Activated naive CD4-positive, alpha-beta T cell treated with anti-CD3 and anti-CD28 coated beads, Interleukin-2, amount 50 U/mL, for 16 hours (primary cell): ENCODE measurements at places on chromosomes 1 and 21.

GRCh38 chr1:220426989-220427388 is 100.9 kb upstream of the MARK1 start:
- no peak for DNase-seq

- DNase-seq: no peak
These were observed 33.0 kb downstream of the ADAMTS1 start for GRCh38 chr21:26812173-26812572.

DNA sequence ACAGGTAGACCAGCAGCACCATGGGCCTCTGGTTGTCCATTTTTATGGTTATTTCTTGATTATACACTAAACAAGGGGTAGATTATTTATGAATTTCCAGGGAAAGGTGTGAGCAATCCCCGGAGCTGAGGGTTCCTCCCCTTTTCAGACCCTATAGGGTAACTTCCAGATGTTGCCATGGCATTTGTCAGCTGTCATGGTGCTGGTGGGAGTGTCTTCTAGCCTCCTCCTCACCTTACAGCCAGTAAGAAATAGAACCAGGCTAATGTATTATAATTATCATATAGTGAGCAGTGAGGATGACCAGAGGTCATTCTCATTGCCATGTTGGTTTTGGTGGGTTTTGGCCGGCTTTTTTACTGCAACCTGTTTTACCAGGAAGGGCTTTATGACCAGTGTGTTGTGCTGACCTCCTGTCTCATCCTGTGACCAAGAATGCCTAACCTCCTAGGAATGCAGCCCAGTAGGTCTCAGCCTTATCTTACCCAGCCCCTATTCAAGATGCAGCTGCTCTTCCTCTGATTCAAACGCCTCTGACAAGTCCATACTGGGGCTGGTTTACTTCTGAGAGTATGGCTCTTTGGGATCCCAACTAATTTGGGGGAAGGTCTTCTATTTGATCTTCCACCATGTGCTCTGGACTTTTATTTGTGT is 13.5 kb upstream of the TINAGL1 start:
- no peak for DNase-seq

DNA sequence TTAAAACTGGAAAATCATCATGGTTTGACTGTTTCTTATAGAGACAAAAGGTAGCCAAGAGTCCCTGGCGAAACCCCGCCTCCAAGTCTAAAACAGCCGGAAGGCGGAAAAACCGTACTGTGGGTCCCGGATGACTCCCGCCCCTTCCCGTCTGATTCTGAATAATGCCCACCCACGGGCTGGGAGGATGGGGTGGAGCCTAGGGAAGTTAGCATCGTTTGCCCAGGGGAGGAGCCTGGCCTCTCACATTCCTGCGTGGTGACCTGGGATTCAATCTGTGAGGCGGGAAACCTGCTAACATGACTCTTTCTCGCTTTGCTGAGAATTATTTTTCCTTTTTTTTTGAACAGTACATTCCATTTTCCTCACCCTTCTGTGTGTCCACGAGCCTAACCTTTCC is 124.9 kb downstream of the KCNK1 start:
- DNase-seq: no peak

- DNase-seq: no peak
These were observed 66.0 kb downstream of the GATAD2B start for GRCh38 chr1:153856763-153857162.

- no peak for DNase-seq
These were observed 922 bp downstream of the CPT2 start for GRCh38 chr1:53197291-53198200.

GRCh38 chr1:201883786-201884185 is 4.9 kb upstream of the SHISA4 start:
- DNase-seq: no peak

DNA sequence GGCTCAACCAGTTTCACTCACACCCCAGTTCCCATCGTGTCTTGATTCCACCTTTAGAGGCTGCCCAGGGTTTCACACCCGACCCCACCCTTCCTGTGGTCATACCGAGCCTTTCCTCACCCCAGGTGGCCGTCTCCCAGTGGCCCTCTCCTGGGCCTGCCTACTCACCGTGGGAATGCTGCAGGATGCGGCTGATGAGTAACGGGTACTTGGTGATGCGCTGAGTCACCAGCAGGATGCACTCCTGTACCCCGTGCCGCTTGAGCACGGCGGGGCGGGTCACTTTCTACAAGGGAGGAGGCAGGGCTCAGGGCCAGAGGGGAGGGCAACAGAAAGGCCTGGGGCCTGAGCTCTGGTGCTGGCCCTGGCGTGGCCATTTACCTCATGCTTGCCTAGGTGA is 16.4 kb downstream of the ARHGEF2 start:
- no peak for DNase-seq

GRCh38 chr1:62405247-62405646 is 31.6 kb upstream of the USP1 start:
- no peak for DNase-seq

DNA sequence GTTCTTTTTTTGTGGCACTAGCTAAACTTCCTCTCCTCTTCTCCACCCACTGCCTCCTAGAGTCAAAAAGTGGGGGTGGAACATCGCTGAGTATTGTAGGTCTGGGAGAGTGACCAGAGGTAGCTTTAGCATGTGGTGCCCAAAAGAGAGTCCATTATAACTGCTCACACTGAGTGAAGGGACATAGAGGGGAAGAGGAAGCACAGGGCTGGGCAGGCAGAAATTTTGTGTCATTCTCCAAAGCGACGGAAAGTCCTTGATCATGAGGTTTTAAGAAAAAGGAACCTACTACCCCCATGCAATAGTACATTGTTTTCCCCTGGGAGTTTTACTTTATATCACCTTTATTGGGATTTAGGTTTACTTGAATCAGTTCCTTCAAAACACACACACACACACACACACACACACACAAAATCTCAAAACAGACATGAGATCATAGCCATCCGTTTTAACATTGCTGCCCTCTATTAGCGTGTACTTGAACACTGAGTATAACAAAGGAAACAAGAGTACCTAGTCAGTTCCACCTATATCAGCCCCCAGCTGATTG is 4.1 kb downstream of the CD84 start:
- DNase-seq: no peak

DNA sequence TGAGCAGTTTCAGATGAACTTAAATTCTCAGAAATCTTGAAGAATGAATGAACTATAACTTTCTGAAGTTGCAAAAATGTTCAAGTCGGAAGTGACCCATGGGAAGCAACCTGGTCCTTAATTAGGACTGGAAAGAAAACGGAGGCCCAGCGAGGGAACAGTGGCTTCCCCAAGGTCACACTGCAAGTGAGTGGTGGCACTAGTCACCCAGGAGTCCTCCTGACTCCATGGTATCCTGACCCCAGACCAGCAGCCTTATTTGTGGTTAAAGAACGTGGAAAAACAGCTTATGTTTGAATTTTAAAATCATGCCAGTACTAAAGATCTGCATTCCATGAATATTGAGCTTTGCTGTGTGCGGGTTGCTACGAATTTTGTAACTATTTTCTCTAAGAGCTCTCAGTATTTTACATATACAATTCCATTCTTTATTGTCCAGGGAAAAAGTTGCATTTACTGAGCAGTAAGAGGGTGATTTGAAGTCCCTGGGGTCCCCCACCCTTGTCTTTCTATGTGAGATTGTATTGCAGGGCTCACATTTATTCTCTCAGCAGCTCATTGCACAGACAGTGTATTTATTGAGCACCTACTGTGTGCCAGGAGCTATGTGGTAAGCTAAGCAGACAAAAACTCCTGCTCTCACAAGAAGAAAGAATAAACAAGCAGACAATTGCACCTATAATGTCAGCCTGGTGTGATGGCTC is 61.6 kb upstream of the ATP5PO start:
- DNase-seq: no peak

DNA sequence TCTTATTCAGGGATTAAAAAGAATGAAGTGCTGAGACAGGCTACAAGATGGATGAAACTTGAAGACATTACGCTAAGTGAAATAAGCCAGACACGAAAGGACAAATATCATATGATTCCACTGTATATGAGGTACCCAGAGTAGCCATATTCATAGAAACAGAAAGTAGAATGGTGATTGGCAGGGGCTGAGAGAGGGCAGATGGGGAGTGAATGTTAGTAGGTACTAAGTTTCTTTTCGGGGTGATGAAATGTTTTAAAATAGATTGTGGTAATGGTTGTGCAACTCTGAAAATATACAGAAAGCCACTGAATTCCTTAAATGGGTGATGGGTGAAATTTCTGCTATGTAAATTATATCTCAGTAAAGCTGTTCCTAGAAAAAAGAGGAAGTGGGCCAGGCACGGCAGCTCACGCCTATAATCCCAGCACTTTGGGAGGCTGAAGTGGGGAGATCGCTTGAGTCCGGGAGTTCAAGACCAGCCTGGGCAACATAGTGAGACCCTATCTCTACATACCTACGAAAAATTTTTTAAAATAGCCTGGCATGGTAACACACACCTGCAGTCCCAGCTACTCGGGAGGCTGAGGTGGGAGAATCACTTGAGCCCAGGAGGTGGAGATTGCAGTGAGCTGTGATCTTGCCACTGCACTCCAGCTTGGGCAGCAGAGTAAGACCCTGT is 15.9 kb downstream of the SLC27A3 start:
- no peak for DNase-seq

DNA sequence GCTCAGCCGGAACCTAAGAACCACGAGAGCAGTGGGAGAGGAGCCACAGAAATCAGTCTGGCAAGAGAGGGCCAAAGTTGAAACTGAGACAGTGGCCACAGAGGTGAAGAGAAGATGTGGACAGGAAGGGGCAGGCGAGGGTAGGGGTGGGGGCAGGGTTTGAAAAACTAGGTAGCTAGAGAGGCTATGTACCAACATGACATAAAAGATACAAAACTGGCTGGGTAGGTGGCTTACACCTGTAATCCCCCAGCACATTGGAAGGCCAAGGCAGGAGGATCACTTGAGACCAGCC is 28.4 kb upstream of the TIAM1 start:
- no peak for DNase-seq

DNA sequence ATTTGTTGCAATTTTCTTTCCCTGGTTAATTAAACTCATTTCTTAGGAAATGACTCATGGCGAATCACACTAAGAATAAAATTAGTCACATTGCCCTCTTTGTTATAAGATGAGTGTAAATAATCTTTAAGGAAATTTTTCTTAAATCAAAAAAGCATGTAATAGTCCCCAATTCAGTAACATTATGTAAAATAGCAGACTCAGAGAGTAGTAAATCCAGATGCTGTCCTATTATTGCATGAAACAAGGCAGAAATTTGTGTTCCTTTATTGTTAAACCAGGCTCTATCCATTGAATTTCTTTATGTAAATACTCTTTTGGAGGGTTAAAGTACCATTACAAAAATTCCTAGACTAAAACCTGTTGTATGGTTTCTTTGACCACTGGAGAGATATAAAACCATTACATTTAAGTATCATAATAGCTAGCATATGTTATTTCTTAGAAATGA is 154.5 kb upstream of the C1orf87 start:
- no peak for DNase-seq

- DNase-seq: no peak
These were observed 23.0 kb downstream of the ERICH3 start for GRCh38 chr1:74650561-74650960.

DNA sequence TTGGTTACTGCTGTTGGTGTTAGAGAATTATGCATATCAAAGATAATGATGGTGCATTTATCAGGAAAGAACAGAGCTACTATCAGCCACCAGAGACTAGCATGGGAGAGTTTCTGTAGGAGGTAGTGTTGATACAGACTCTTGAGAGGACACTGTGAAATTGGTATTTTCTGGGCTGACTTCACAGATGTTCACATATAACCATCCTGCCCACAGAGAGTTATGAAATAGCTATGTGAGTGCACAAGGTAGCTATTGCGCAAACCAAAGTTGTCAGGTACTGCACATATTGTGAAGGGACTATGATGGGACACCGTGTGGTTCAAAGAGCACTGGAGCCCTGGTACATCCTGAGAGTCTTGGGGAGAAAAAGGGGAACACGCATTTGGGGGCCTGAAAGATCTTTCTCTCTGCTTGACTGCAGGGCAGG is 1.4 kb upstream of the TLCD4 start:
- no peak for DNase-seq

DNA sequence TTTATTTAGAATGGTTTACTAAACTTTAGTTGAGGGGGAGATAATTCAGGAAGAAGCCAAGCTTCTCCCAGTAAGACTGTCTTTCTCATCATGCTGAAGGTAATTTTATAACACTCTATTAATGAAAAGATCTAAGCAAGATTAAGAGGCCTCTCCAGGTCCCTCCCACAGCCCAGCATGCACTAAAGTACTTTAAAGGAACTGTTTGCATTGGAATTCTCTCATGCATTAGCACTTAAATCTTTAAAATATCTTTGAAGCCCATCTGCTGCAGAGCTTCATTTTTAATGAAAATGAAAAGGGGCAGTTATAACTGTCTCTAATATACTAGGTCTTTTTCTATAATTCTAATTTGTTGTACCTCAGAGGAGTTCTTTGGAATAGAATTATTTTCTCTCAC is 1379.1 kb upstream of the ADGRL4 start:
- DNase-seq: no peak

DNA sequence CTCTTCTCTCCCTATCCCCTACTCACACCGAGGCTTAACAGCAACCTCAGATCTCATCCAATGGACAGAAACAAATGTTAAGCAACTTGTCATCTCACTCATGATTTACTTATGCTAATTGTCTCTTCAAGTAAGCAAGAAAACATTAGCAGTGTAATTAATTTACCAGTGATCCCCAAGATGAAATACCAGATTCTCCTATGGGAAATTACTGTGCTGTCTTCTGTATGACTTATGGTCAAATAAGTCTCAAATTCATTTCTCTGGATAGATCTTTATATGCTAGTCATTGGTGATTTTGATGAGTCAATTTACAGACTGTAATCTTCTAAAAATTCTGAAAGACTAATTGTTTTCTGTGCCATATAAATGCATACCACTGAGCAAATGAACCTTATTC is 32.9 kb upstream of the L1TD1 start:
- no peak for DNase-seq

- no peak for DNase-seq
These were observed 478.1 kb downstream of the TTLL7 start for GRCh38 chr1:83520797-83521196.

DNA sequence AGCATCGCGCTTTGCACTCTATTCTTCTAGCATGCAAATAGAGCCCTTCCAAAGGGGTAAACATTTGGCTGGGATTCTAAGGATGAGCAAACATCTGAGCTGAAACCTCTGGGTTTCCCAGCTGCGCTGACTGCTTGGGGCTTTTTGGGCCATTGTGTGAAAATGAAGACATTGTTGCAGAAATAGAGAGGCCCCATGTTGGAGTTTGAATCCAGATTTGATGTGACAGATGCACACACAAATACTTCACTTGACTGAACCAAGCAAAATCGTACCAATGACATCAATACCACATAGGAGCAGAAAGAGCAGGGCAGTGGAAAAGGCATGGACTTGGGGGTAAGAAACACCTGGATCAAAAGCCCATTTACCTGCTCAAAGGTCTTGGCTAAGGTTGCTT is 144.6 kb upstream of the HMGB4 start:
- no peak for DNase-seq

- DNase-seq: no peak
These were observed 3.4 kb downstream of the LACTBL1 start for GRCh38 chr1:22969304-22969709.
